ENCODE measurements at places on chromosomes 3 and 15.

DNA sequence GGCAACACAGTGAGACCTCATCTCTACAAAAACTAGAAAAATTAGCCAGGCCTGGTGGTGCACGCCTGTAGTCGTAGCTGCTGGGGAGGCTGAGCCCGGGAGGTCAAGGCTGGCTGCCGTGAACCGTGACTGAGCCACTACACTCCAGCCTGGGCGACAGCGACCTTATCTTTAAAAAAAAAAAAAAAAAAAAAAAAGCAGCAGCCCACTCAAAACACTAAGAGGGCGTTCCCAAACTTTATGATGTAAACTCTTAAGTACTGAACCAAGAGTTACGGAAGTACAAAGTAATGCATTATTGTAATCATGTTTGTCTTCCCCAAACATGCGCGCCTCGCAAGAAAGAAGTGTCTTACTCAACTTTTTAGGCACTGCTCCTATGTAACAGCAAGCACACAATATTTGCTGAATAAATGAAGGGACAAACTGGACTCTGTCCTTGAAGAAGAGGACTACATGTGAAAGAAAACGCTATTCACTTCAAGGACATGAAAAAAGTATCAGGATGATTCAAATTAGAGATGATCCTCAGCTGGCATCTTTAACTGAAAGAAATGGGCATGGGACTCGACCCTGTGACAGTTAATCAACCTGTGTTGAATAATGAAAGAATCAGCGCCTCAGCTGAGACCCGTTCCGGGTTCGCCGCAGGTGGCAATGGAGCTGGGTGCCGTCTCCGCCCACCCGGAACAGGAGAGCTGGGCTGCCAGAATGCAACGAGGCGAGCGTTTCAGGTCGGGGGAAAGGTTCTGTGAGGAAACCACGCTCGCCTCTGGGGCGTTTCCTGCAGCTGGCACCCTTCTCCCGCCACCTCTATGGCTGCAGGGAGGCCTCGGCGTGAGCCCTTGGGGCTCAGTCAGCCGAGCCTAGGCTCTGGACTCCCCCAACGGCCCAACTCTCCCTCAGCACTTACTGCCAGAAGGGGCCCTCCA, 718 bp downstream of the SPG11 start:
- DNase-seq: peak; percentile 82

DNA sequence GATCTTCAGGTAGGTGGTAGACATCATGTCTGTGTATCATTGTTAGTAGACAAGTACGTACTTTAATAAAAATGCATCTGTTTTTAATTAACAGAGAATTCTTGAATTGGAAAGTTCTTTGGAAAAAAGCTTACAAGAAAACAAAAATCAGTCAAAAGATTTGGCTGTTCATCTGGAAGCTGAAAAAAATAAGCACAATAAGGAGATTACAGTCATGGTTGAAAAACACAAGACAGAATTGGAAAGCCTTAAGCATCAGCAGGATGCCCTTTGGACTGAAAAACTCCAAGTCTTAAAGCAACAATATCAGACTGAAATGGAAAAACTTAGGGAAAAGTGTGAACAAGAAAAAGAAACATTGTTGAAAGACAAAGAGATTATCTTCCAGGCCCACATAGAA, 149.1 kb upstream of the LRRFIP2 start:
- DNase-seq: no peak

- DNase-seq: no peak
Observed at GRCh38 chr3:181698263-181698954, 13.3 kb upstream of the SOX2 start.

DNA sequence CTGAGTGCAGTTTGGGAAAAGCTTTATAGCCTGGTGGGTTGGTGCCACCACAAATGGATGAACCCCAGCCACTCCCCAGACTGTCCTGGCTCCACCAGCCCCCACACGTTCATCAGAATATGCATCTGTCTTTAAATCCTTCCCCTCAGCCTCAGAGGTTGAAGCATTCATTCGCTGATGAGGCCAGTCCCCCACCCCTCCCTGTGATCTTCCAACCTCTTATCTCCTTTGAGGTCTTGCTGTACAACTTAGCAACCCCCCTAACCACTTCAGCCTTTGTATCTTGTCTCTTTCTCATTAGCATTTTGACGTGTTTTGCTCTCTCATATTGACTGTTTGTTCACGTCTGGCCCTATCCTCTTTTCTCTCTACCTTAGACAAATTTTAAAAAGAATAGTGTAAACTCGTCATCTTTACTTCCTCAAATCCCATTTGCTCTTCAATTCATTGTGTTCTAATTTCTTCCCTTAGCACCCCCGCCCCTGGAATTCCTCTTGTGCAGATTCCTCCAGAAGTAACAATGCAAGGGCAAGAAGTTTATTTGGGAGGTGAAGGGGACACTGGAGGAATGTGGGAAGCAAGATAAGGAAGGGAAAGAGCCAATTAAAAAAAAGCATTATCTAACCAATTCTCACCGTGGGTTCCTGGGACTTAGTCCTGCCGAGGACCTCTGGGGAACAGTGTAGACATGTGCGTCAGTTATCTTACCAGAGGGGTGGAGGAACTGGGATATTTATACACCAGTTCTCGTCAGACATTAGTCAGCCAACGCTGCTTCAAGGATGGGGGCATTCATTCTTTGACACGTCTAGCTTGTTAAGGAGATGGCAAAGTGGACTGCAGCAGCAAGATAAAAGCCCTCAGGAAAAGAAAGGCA, 38.6 kb downstream of the MOBP start:
- DNase-seq: no peak

DNA sequence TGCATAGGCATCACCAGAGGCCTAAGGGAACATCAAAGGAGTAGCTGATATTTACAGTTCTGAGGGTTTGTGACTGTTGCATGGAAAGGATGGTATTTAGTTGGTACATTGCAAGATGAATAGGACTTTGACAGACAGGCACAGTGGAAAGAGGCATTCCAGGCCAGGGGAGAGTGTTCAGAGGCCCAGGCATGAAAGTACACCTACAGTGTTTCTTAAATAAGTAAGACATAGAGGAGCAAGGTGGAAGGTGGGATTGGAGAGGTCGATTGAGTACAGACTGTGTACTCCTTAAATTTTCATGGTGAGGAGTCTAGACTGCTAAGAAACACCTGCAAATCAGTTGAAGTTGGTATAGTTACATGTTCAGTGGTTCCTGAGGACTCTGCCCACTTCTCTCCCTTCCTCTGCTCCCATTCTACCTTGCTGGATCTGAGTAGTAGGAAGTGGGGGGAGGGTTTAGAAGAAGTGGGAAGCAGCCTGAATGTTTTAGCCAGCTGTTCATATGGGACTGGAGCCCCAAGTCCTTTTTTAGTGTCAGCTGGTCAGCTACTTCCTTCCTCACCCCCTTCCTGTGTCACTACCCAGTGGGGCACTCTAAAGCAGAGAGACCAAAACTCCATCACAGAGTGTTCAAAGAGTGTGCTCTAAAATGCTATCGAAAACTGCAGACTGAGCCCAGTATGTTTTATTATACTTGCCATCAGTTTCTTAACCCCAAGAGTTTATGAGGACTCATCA, 14.0 kb downstream of the KLHL18 start:
- DNase-seq: no peak

DNA sequence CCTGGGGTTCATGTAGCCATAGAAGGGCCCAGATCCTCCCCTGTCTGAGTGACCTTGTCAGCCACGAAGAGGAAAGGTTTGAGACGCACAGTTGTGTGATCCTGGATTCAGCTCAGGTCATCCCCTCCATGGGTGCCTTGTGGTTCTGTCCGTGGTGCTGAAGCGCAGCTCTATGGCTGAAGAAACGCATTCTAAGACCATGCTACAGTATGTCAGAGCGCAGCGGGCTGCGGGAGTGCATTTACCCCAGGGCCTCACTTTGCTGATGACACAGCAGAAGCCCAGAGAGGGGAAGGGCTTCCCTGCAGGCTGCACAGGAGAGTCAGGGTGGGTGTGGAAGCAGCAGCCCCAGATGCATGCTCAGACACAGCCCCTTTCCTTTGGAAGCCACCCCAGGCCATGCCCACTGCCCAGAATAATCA, 68.8 kb upstream of the IQSEC1 start:
- peak; percentile 24 for DNase-seq

DNA sequence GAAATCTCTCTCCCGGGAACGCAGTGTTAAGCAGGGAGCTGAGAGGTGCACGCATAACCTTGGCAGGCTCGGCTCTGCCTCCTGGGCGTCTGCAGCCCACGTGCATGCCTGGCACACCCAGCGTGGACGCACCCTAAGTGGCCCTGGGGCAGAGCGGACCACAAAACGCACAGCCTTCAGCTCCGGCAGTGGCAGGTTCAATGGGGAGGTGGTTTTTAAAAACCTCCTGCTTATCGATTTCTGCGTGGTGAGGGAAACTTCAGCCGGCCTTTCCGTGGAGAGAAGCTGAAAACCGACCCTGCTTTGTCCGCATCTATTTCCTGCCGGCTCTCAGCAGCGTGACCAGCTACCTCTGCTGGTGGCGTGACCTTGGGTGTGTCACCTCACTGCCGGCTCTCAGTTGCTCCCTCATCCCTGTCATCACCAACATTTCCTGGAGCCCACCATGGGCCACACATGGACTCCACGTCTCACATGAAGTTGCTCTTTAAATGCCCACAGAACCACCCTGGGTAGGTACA, 134.8 kb upstream of the MEF2A start:
- peak; percentile 19 for DNase-seq

DNA sequence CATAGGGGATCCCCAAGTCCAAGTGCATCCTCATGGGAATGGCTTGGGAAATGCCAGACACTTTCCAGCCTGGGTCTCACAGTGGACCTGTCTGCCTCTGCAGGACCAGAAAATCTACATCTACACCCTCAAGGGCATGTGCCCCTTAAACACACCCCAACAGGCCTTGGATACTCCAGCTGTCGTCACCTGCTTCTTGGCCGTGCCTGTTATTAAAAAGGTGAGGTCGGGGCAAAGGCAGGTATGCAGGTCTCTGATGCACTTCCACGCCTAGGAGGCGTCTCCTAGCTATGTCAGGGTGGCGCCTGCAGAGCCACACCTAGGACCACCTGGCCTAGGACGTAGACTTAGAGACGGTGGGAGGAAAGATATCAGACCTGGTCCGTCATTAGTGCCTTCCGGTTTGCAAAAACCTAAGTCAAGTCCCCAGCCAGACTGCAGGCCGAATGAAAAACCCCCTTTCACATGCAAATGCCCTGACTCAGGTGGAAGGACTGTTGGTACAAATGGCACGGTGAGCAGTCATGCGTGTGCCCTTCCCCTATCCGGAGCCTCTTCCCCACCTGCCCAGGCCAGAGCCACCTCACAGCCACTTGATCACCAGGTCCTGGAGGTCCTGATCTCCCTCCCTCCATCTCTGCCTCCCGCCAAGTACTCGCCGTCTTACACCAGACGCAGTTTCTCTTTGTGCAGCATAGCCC, 143.5 kb downstream of the LRRK1 start:
- no peak for DNase-seq

DNA sequence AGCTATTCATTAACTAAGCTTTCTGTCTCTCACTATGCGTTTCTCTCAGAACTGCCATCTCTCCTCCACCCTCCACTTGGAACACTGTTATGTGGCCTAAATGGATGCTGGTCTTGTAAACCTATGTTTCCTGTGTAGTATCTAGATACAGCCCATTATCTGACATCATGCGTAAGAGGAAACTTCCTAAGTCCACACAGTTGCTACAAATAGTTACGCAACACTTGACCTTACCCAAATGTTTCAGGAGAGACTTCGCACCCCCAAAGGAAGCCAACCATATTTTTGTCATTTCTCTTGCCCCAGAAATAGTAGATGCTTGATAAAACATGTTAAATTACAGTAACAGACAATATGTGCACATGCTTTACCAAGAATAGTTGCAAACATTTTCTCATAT, 87.2 kb upstream of the TPRG1 start:
- DNase-seq: no peak

GRCh38 chr15:98085003-98085639, 124.6 kb downstream of the ARRDC4 start:
- DNase-seq: no peak

- no peak for DNase-seq
Observed at GRCh38 chr3:22661121-22661700, 541.9 kb upstream of the UBE2E2 start.

- no peak for DNase-seq
Observed at GRCh38 chr3:114619771-114620170, 325.9 kb downstream of the TIGIT start.

DNA sequence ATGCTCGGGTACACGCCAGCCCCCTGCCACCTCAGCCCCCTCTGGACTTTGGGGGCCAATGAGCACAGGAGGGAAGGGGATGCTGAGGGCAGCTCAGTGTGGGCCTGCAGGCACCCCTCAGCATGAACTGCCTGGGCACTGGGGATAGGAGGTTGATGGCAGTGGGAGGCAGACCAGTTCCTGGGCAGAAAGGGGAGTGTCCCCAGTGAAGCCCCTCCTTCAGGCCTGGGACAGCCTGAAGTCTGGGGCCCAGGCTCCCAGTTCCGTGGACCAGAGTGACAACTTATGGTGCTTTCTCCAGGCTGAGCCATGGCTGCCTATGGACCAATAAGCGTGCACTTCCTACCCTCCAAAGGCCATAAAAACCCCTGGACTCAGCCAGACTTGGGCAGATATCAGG, 63.3 kb upstream of the IMPG2 start:
- DNase-seq: no peak

GRCh38 chr15:95169541-95170459, 938.4 kb downstream of the MCTP2 start:
- peak; percentile 48 for DNase-seq

DNA sequence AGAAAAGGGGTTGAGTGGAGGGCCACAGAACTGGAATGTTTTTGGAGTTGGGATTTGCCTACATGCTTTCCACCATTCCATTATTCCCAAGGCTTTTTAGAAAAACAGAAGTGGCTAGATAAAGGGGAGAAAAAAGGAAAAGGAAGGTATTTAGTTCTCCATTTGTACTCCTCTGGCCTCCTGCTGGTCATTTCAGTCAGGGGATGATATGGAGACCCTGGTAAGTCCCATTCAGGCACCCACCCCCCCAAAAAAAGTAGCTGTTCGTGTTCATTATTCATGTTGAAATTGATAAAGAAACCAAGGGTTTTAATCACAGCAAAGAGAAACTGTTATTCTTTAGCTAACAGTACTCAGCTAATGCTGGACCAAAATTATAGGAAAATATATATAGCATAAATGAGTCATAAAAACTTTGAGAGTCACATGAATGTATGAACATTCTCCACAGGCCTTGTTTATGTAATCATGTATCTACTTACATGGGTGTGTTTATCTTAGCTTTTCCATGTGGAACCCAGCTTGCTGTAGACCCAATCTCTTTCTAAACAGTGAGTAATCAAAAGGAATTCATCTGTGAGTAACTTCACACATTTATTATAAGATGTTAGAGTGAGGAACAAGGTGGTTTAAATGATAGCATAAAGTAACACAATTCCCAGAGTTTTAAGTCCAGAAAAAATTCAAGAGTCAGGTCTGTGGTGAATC, 167.2 kb downstream of the KCNMB2 start:
- DNase-seq: no peak

GRCh38 chr3:155917781-155918180, 47.3 kb downstream of the GMPS start:
- DNase-seq: no peak
